ENCODE measurements at places on chromosomes 12 and 14. TPM values are rescaled to one million over a fixed set of nuclear protein-coding genes. Genes with fewer than 3 reads are reported as not detected.

CLEC9A gene
- total RNA-seq: not detected

- no peak for DNase-seq
Measured at GRCh38 chr12:122799641-122800243, 25.4 kb downstream of the CCDC62 start.

DNA sequence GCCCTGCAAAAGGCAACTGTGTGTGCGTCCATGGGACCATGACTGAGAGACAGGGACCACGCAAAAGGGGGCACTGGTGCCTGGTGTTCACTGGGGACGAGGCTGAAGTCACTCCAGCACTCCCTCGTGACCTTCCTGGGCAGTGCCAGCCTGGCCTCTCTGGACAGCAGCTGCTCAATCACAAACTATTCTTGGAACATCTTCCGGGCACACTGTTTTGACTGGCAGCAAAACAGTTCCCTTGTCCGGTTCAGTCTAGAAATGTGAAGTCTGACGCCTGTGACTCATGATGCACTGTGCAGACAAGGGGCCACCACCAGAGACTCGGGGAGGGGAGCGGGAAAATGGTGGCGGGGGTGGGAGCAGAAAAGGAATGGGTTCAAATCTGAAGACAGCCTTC, 20.8 kb downstream of the SNRNP35 start:
- DNase-seq: no peak

DNA sequence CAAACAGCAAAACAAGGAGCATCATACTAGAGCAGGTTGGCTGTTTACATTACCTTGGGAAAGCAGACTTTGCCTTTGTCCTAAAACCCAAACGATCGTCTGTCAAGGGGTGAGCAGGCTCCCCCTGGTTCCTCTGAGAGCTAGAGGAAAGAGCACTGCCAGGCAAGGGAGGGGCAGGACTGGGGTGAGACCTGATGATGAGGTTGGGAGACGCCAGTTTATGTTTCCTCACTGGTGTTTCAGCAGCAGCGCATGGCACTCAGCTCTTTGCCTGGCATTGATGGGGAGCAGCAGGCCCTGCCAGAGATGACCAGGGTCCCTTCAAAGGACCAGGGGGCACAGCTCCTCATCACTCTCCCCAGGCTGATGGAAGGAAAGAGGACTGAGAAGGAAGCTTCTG, 7.9 kb upstream of the KRT2 start:
- no peak for DNase-seq

SMIM41 gene
- total RNA-seq: 0.98 TPM

DNA sequence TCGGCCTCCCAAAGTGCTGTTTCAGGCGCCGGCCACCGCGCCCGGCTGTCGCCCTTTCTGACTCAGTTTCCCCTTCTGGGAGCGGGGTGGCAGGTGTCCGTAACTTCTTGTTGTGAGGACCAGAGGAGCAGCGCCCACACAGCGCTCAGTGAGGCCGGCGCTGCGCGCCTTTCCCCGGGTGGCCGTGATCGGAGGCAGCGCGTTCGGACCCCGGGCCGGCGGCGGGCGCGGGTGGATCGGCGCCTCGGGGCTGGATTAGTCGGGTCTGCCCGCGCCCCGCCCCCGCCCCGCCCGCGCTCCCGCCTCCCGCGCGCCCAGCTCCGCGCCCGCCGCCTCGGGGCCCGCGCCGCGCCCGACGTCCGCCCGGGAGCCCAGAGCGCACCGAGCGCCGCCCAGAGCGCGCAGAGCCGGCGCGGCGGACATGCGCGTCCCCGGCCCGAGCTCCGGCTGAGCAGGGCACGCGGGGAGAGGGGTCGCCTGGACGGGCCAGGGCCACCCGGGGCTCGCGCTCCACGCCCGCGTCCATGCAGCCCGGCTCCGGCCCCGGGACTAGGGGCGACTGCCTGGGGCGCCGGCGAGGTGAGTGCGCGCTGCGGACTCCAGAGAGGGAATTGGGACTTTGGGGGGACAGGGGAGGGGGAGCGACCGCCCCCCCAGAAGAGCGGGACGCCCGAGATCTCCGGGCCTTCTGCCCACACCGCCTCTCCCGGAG, 50.6 kb downstream of the LRCOL1 start:
- no peak for DNase-seq

DNA sequence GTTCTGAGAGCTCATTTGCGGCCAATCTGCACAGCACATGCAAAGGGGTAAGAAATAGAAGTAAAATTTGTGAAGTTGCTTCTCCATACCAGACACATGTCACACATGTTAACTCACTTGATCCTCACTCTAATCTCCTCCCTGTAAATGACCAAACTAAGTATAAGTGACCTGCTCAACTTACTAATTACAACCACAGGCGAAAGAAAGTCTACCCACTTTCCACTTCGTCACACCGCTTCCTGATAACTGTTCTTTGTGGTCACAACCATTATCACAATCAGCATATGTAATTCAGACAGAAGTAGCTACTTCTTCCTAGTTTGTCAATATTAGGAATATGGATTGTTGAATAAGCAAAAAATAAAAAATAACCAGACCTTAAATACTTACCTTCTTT, 293.7 kb upstream of the CLEC14A start:
- DNase-seq: no peak

- no peak for DNase-seq
Measured at GRCh38 chr14:72308967-72309485, 376.8 kb downstream of the RGS6 start.

DNA sequence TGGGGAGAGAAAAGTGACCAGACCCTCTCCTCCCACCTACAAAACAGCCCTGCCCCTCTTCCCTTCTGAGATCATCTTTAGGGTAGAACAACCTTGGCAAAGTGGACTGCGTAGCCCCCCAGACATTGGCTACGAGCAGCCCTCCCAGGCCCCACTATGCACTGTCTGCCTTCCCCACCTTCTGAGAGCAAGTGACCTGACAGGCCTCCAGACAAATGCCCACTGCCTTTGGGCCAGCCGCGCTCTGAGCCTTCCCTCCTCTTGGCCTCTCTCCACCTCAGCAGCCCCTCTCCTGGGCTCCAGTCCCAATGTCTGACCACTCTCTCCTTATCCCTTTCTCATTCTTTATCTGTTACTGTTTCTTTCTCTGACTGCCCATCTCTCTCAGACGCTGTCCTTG, 46.5 kb upstream of the CCND2 start:
- no peak for DNase-seq

DNA sequence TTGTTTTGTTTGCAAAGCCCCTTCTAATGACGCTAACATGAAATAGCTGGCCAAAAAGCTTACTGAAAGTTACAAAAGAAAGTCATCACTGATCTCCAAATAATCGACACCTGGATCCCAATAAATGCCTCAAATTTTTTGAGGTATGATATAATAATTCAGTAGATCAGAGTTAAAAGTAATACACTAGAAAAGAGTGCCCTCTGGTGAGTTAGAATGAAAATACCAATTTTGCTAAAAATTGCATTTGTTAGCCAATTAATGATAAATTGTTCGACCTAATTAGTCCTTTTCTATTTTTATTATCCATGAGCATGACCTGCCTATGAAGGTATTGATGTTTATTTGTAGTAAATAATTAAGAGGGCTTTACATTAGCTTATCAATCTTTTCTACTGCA, 78.6 kb downstream of the CEP128 start:
- DNase-seq: peak; percentile 16

DNA sequence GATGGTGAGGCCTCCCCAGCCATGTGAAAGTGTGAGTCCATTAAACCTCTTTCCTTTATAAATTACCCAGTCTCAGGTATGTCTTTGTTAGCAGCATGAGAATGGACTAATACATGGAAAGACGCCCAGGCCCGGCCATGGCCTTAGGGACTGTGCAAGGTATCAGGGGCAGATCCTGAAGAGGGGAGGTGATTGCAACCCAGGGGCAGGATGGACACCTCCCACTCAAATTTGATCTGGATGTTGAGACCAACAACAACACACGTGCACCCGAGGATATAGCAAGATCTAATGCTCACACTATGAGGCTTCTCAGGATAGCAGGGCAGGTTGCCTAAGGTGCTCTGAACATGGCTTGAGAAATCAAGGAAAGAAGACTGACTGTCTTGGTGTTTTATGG, 13.5 kb upstream of the SERPINA4 start:
- no peak for DNase-seq
